ENCODE measurements at places on chromosomes 13 and 19.

GRCh38 chr13:46181840-46182490 lies at the start of gene LCP1:
Gene LCP1, minus strand, starts transcription at chr13:46182177. Its CDS starts 22,515 bp downstream, at chr13:46159662.
- DNase-seq: no peak

- DNase-seq: no peak
These were observed 39.7 kb downstream of the THSD1 start for GRCh38 chr13:52366291-52366690.

DNA sequence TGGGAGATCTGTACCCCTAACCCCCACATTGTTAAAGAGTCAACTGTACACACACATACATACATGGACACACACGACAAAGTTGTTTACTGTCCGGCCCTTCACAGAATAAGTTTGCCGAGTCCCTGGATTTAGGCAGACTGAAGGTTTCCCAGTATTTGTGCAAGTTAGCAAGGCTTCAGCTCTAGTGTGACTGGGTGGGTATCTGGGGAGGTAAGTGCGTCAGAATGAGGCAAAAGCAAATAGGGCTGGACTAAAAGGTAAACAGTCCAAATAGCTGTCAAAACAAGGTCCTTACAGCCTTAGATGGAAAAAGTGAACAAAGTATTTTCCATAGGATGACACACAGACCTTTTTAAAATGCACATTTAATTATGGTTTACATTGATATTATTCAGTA lies 228.4 kb upstream of the UFM1 start:
- DNase-seq: no peak

- no peak for DNase-seq
These were observed 93.1 kb downstream of the KL start for GRCh38 chr13:33109271-33109697.

DNA sequence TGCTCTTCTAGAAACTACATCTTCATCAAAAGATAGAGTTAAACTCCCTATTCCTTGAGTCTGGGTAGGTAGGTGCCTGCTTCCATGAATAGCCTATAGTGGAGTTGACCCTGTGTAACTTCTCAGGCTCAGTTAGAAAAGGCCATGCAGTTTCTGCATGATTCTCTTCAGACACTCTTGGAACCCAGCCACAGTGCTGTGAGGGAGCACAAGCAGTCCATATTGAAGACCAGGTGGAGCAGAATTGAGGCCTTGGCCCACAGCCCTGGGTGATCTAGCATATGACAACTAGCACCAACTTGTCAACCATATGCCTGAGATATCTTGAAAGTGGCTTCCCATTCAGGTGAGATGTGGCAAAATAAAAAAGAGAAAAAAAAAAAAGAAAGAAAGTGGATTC lies 10.3 kb upstream of the PAN3 start:
- no peak for DNase-seq

DNA sequence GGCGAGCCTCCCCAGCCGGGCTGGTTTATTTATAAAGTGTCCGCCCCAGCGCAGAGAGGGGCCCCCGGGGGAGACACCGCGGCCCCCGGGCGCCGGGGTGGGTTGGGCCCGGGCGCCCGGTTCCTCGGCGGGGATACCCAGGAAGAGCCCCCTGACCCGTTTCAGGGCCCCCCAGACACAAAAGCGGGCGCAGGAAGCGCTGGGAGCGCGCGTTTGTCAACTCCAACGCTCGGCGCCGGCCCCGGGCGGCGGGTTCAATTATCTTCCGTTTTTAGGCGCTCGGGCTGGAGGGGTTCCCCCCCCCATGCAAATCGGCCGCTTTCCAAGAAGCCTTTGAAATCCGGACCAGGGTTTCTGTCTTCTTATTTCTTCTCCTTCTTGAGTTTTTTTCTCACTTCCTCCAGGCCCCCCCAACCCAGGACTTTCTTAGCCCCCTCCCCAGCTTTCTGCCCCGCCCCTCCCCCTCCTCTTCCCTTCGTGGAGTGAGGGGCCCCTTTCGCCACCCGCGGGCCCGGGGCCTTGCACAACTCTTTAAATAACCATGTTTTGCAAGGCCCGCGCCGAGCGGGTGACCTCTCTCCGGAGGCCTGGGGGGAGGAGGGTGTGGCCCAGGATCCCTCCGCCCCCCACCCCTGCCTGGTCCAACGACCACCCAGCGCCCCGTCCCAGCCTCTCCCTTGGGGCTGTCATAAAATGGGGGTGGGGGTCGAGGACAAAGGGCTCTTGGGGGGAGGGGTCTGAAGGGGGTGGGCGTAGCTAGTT lies 935 bp downstream of the ARID3A start:
- no peak for DNase-seq

- DNase-seq: no peak
These were observed 20.0 kb downstream of the SLAIN1 start for GRCh38 chr13:77717508-77717907.

- DNase-seq: no peak
These were observed 11.6 kb downstream of the NFILZ start for GRCh38 chr19:8641908-8642547.

DNA sequence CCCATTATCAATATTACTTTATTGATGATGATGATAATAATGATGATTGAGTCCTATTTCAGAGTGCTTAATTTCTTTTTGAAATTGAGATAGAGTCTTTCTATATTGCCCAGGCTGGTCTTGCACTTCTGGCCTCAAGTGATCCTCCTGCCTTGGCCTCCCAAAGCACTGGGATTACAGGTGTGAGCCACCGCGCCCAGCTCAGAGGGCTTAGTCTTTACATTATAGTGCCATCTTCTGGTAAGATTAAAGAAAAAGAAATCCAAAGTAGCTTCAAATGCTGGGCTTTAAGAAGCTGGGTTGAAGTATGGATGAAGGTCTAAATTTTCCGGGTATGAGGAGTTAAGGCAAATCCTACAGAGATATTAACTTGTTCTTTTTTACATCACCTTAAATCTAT lies 3.4 kb upstream of the ZNF333 start:
- no peak for DNase-seq

- DNase-seq: no peak
These were observed 6.7 kb upstream of the PAN3 start for GRCh38 chr13:28131646-28132045.

DNA sequence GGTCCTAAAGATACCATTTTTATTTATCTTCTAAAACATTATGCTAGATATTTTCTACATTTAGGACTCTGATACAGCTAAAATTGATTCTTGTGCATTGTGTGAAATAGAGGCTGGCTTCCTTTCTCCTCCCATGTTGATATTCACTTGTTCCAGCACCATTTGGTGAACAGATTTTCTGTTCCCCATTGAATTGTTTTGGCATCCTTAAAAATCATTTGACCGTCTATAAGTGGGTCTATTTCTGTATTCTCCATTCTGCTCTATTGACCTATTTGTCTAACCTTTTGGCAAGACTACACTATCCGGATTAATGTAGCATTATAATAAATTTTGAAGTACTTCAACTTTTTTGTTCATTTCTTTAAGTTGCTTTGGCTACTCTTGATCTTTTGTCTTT lies 2689.2 kb downstream of the PCDH9 start:
- no peak for DNase-seq

DNA sequence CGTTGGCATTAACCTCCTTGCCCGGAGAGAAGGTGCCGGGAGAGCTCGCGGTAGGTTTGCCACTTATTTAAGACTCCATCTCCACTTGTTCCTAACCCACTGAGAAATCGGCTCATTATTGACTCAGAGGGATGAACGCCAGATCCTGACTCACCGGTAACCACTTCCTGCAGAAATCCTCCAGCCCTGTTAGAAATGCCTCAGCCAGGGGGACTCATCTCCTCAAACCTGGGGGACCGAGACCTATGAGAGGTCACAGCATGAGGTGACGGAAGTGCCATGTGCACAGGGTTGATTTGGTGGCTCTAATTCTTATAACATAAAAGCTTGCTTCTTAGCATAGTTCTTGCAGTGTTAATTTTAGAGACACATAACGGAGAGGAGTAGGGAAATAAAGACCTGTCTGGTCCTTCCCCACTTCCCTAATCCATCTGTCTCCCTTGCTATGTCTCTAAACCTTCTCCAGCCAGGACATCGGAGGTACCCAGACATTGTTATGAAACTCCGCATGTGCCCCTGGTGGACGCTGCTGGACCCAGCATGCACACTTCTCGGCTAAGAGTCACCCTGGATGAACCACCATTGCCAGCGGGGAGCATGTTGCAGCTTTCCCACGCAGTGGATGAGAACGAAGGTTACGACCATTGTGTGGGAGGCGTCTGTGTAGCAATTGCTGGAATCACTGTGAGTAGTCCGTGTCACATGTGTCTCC lies 158.9 kb downstream of the EFNB2 start:
- no peak for DNase-seq

- no peak for DNase-seq
These were observed 44.8 kb downstream of the CCDC70 start for GRCh38 chr13:51906581-51906980.

DNA sequence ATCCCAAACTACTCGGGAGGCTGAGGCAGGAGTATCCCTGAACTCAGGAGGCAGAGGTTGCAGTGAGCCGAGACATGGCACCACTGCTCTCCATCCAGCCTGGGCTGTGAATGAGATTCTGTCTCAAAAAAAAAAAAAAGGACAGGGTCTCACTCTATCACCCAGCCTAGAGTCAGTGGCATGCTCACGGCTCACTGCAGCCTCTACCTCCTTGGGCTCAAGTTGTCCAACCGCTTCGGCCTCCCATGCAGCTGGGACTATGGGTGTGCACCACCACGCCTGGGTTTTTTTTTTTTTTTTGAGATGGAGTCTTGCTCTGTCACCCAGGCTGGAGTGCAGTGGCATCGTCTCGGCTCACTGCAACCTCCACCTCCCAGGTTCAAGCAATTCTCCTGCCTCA lies 14.6 kb downstream of the MKNK2 start:
- no peak for DNase-seq

All from stimulated activated CD8-positive, alpha-beta memory T cell treated with anti-CD3 and anti-CD28 coated beads, Interleukin-7, amount 100 ng/mL, for 24 hours (primary cell).